B cell (primary cell): ENCODE measurements at places on chromosomes 5 and 9.

DNA sequence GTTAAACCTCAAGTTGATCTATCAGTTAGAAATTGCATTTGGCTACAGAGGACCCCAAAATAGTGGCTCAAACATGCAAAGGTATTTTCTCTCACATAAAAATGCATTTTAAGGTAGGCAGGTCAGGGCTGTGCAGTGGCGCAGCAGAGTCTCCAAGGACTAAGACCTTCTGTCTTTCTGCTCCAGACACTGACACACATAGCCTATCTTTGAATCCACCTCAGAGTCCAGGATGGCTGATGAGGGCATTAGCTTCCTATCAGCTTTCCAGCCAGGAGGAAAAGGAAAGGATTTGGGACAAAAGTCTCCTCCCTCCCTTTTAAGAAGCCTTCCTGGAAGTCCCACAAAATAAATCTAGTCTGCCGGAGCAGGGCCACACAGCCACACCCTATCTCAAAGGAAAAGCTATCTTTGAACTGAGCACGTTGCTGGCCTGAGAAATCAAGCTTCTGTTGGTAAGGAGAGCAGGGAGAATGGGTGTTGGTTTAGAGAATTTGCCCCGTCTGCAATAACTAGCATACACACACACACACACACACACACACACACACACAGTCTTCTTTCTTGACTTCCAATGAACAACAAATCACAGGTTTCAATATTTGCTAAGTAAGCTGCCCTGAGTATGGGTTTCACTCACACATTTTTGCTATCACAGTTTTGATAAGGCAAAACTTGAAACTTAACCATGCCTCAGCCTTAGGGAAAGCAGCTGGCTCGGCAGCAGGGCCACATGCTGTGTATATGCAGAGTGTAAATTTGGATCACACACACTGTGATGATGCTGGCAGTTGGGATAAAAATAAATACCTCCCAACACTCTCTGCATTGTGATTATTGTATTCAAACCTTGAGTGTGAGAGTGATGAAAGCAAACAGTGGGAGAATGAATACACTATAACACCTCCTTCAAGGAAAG is 116.6 kb upstream of the MAP3K1 start:
- no peak for DNase-seq

- peak; percentile 59 for DNase-seq
Measured at GRCh38 chr5:135426102-135427082, 20.8 kb downstream of the DCANP1 start.

DNA sequence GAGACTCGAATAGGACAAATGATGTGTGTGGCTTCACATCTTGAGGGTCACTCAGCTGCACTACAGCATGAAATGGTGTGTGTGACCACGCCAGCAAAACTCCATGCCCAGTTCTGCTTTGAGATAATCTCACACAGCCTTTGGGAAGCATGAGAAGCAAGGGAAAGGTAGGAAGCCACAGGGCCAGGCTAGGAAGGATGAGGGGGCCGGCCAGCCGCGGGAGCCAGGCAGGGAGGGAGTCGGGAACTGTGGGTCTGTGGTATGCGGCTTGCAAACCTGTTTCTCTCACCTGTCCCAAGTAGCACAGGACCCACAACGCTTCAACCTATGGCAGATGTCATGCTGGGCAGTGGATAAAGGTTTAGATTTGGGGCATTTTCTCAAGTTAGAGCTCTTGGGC is 142.0 kb downstream of the HSPA4 start:
- no peak for DNase-seq

DNA sequence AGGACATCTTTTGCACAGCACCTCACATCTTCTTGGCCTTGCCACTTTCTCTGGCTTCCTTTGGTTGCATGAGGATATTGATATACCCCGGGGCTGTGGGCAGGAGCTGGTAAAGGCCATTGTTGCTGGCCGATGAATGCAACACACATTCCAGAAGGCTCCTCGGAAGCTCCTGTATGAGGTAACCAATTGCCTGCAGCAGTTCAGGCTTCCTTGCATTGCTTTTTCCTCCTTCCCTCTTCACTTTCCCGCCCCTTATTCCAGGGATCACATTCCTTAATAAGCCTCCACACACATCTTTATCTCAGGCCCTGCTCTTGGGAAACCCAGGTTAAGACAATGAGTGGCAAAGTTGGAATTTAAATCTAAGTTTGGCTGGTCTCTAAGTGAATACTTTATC is 505.4 kb upstream of the CLINT1 start:
- no peak for DNase-seq

GRCh38 chr9:126965541-126966428 is 51.2 kb downstream of the RALGPS1 start:
- no peak for DNase-seq

DNA sequence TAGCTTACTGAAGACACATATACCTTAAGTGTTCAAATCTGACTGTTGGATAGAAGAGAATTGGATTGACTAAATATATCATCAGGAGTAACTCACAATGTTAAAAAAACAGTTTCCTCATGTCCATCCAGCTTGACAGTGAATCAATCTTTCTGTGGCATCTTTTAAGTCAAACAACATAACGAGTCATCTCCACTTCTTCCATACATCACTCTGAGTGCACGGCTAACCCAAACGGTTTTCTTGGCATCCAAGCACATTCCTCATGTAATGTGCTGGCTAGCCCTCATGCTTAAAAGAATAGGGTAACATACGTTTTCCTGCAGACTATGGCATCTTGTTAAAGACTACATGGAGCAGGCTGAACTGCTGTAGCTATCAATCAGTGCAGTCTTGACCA is 291.5 kb upstream of the TRPC7 start:
- no peak for DNase-seq

GRCh38 chr5:168002116-168002515 is 289.3 kb upstream of the WWC1 start:
- DNase-seq: no peak

DNA sequence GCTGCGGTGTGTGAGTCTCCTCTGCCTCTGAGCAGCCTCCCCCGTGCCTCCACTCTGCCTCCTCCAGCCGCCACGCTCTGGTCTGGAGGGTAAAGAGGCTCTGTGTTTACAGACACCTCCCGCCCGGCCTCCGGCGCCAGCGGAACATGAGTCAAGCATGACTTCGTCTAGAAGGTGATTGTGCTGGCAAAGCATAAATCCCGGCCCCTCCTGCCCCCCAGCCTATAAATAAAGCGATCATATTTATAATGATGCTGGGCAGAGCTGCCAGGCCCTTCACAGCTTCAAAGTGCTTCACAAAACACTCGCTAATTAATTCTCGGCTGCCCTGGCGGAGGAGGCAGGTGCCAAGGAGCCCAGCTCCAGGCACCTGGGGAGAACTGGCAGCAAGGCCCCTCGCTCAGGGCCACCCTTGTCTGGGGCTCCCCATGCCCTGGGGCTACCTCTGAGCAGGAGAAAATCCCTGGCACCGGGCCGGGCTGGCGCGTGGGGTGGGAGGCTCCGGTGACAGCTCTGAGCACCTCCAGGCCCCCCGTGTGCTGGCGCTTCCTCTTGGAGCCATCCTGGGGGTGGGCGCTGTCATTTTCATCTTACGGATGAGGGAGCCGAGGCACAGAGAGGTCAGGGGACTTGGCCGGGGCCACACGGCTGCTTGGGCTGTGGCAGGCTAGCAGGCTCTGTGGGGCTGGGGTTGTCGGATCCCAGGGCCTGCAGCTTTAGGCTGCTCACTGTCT is 87.8 kb downstream of the RXRA start:
- DNase-seq: no peak

DNA sequence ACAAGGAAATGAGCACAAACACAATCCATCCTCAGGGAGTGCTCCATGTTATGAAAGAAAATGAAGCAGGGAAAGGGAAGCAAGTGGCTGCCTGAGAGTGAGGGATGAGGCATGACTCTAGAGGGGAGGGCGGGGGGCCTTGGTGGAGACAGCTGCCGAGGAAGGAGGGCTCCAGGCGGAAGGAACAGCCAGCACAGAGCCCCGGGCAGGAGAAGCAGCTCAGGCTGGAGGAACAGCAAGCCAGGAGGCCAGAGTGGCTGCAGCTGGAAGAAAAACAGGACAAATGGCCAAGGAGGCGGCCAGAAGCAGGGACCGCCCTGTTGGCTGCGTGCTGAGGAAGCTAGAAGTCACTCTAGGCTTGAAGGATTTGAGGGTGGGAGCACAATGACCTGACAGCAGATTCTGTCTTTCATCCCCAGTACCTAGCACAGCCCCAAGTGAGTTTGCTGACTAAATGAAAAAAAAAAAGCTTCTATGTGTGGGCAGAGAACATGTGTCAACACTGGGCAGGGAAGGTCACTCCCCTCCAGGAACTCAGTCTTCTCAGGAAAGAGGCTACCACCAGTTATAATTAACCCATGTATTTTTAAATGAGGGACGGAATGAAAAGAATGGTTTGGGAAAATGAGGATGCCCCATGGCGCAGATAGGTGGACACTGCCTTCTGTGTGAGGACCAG is 142.8 kb downstream of the DCP2 start:
- no peak for DNase-seq

- no peak for DNase-seq
Measured at GRCh38 chr9:87184956-87185642, 237.8 kb upstream of the GAS1 start.

DNA sequence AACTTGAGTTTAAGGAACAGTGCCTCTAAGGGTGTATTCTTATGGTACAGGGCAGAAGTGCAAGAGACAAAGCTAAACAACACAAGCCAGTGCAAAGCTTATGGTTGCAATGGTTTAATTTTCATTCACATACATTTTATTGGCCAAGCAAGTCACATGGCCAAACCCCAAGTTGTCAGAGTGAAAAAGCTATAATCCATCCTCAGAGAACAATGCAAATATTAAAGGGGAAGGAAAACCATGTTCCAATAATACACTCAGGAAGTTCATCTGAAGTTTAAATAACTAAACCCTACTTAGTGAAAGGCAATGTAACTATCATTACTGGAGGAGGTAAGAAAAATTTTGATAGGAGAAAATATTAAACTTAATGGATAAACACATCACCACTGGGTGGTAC is 26.6 kb upstream of the TLR4 start:
- DNase-seq: no peak

DNA sequence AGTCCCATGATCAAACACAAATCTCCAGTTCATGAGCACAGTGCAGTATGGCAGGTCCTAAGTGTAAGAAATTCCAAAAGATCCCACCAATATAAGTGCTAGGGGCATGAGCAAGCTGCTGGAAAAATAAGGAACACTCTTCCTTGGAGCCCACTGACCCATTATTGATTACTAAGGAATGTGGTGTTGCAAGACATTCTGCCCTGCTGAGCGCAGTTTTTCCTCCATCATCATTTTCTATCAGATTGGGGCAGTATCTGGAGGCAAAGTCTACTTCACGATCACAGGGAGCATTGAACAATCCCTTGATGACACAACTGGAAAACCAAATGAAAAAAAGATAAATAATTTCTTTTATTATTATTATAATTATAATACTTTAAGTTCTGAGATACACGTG is 129.2 kb downstream of the UGCG start:
- DNase-seq: no peak

GRCh38 chr5:103706939-103707682 is 144.5 kb upstream of the NUDT12 start:
- no peak for DNase-seq

- no peak for DNase-seq
Measured at GRCh38 chr9:115134941-115135340, 17.0 kb upstream of the TNC start.

GRCh38 chr9:127767909-127768331 is 10.5 kb downstream of the SH2D3C start:
- DNase-seq: no peak

GRCh38 chr9:123326662-123327093 is 29.3 kb upstream of the CRB2 start:
- DNase-seq: peak; percentile 88

- DNase-seq: no peak
Measured at GRCh38 chr9:91483835-91484234, 60.2 kb upstream of the NFIL3 start.

DNA sequence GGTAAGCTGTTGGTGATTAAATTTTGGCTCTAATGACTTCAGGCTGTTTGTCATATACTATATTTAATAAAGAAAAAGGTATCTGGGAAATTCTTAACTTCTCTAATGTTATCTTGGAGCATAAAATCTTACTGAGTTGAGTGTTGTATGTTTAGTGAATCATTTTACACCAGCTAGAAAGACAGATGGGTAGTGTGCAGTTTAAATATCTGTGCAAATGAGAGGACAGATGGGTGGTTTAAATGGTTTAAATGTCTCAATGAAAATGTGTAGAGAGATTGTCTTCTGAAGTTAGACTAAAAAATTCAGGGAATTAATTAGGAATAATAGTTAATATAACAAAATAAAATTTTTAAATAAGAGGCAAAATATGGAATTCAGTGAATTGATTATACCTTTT is 114.5 kb downstream of the FER start:
- no peak for DNase-seq

DNA sequence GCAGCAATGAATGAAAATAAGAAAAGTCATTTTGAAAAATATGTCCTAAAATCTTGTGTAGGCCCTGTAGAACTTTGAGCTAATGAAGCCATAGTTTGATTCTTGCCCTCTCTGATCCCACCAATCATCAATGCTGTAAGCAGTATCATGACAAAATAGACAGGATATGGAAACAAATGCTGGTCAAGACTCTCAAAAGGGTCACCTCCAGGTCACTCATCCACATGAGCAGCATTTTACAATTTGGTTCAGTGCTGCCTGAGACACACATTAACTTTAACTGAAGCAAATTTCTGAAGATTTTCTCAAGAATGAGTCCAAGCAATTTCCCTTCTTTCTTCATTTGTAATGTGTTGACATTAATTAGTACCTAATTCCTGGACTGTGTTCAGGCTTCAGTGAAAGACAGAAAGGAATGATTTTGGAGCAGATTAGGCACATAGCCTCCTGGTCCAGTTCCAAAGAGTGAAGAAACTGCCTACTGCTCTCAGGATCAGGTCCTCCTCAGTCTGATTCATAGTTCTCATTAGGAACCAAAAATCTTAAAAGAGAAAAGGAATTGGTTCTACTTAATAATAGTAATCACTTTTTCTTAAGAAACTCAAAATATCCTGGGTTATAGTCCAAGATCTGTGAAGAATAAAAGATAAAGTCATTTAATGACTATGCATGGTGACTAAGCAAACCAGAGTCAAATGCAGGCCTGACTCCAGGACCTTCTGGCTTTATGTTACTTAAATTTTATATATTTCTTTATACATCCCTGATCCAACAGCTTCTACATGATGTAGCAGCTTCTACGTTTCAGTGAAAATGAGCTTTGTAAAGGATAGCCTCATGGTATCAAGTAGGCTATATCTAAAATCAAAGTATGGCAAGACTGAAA is 192.1 kb upstream of the RGMB start:
- DNase-seq: no peak
